ENCODE measurements at places on chromosomes 16 and 17.

- no peak for DNase-seq
Observed at GRCh38 chr16:59698346-59699020, 964.4 kb upstream of the GOT2 start.

DNA sequence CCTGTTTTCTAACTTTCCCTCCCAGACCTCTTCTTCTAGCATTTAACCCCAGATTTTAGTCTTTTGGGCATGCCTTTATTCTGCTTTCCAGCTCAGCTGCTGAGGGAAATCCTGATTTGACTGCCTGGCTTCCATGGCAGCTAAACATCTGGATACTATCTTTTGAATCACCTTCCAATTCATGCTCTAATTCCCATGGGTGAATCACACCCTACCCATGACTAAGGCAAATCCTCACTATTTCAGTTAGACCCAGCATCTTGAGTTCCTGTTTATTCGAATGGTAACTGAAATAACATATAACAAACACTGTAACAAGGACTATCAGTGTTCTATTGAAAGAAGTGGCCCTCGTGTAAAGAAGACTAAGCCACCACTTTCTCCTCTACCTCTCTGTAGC lies 29.8 kb downstream of the CA10 start:
- DNase-seq: no peak

DNA sequence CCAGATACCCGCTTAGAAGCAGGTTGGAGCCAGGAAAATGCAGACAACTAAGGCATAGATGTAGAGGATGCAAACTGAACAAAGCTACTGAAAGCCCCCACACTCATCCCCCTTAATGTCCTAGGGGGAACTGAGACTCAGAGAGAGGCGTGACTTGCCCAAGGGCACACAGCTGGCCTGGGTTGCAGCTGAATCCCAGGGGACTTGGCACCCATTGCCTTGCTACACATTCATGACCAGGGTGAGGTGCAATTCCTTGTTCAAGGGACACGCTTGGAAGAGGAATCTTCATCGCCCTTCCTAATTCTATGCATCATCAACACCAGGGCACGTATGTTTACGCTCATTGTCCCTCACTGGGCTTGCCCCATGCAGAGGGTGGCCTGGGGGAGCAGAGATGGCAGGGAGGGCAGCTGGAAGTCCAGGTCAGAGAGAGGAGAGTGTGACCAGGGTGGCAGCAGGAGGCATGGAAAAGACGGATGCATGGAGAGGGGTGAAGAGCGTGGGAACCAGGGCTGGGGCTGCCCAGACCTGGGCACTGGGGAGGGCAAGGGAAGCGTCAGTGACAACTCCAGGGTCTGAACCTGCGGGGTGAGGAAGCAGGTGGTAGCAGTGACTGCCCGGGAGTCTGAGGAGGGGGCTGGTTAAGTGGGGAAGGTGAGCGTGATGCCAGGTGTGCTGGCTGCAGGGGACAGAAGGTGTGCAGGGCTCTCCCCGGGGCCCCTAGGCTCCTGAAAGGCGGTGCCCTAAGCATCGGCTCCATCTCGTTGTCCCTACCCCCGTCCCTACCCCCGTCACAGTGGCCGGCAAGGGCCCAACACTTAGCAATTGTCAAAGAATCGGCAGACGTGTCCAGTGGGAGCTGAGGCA lies 267.1 kb upstream of the TNRC6C start:
- DNase-seq: no peak

DNA sequence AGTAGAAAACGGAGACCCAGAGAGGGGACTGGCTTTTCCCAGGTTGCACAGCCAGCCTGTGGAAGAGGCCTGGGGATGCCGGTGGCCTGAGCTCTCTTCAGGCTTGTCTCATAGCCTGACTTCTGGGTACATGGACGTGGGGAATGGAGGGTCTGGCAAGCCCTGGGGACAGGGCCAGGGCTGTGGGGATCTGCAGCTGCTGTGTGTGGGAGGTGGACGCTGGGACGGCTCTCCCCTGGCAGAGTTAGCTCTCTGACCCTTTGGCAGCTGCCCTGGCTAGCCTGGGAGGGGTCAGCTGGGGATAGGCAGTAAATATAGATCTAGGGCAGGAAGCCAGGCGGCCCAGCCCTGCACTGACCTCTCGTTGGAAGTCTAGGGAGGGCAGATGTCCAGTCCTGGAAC lies 20.5 kb downstream of the SLC4A1 start:
- no peak for DNase-seq

DNA sequence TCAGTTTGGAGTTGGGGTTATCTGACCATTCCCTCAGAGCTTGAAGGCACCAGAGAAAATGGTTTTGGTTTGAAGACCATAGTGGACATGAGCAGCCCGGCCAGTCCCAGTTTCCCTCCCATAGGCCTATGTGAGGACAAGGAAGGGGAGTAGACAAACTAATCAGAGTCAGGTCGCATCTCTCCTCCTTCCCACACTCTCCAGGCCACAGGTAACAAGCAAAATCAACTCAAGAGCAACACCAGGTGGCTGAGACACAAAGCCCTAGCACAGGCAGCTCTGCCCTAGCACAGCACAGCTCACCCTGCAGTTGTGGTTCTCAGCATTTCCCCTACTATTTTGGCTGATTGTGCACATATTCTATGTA lies 7.2 kb downstream of the SUPT4H1 start:
- DNase-seq: no peak

DNA sequence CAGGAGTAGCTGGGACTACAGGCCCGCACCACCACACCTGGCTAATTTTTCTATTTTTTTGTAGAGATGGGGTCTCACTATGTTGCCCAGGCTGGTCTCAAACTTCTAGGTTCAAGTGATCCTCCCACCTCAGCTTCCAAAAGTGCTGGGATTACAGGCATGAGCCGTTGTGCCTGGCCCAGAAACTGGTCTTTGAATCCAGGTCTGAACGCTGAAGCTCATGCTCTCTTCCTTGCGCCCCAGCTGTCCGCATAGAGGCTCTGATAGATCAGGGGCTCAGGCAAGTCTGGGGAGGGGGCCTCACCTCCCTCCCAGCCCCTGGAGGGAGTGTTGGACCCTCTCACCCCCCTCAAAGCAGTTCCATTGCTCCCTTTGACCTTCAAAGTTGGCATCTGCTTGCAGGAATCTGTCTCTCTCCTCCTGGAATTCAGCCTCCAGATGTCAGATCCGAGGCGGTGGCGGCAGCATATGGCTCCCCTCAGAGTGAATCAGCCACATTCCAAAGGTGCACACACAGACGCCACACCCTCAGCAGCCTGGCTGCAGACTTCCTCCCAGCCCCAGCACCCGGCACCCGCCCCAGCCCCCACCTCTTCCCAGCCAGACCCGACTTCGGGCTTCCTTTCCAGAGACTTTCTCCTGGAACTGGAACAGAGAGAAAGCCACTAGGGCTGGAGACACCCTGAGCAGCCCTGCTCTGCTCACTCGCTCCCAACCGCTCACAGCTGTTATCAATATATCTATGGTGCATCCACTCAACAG lies 16.9 kb upstream of the GLIS2 start:
- no peak for DNase-seq

- no peak for DNase-seq
Observed at GRCh38 chr17:78259192-78259554, 27.7 kb downstream of the TMEM235 start.

GRCh38 chr16:68902003-68902968 lies 59.0 kb downstream of the TANGO6 start:
- DNase-seq: peak; percentile 42

DNA sequence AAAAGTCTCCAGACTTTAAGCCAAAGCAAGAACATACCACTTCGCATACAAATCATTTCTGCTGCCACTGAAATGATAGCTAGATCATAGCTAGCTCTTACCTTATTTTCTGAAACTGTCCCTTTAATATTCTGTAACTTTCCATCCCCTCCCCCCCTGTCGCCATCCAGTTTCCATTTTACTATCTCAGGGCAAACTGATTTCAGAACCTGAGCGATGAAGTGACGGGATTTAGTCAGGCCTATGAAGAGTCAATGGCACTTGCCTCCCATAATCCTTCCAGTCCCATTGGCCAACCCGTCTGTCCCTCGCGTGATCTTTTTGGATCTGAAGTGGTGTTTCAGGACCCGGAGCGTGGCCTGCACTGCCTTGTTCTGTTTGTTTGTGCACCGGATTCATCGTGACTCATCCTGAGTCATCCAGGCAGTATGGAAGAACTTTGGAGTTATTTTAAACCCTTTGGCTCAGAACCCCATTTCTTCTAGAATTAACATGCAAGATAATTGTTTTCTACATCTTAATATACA lies 199.8 kb upstream of the CHMP6 start:
- no peak for DNase-seq

DNA sequence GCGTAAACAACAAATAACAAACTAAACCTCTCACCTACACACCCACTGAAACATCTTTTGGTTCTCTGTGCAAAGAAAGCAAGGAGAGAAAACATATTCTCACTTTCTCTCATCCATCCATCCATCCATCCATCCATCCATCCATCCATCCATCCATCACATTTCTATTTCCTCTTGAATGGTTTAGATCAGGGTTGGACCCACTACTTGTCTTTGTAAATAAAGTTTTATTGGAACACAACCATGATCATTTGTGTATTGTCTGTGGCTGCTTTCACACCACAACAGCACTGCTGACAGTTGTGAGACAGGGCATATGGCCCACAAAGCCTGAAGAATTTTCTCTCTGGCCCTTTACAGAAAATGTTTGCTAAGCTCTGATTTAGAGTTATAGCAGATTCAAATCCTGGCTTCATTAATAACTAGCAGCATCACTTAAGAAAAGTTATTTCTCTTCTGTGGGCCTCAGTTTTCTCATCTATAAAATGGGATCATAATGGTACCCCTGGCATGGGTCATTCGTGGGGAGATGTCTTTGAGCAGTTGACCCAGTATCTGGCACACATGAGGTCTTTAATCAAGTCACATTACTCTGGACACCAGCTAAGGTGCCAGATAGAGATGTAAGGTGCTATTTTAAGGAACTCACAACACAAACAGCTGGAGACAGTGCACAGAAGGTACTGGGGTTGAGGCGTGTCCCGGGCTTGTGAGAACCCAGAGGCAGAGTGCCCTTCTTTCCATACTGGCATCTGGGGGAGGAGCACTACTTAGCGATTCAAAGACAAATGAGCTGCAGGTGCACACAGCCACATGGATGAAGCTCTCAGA lies 146.3 kb downstream of the CMIP start:
- no peak for DNase-seq

DNA sequence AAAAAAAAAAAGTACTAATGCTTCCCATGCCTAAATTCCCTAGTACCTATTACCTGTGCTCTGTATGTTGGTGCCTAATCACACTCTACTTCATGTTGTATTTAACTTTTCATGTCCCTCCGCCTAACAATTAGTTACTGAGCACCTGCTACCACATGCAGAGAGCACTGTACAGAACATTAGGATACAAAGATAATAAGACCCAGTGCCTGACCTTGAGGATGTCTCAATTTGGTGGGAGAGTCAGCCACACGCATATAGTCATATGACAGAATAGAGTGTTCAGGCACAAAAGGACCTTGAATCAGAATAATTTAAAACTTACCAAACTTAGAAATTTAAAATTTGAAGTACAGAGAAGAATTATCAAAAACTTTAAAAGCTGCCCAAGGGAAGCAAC lies 42.1 kb downstream of the USP31 start:
- no peak for DNase-seq

DNA sequence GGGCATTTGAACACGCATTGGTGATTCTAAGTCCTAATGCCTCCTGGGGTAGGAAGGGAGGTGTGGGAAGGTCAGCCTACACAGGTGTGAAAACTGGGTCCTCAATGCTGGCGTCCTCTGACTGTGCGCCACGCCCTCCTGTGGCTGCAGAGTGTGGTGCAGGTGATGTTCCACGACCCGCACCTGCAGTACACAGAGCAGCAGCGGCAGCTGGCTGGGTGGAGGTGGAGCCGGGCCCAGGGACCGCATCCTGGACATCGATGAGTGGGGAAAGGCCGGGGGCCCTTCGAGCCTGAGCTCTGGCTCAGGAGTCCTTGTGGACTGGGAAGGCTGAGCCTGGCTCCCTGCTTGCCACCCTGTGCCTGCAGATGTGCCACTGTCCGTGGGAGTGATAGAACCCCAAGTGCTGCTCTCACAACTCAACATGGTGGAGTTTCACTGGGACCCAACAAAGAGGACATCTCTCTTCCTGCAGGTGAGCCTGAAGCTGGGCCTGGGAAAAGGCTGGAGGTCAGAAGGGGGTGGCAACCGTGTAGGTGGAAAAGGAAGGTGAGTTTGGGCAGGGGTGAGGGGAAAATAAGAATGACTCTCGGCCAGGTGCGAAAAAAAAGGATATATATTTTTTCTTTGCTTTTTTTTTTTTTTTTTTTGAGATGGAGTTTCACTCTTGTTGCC lies 14.0 kb upstream of the STAC2 start:
- peak; percentile 8 for DNase-seq

DNA sequence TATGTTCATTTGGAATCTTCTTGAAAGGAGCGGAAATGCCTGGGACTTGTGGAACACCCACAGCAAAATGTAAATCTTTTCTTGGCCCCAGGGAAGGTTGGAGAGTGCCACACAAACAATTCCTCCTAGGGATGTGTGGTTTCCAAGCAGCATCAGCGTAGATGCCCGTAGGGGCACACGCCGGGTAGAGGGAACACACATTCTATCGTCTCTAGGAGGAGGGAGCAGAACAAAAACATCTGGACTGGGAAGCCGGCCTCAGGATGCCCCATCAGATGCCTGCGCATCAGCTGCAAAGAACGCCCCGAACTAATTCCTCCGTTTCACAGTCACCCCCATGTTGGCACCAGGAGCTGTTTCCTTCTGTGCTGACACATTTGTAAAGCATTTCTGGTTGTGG lies 357.9 kb upstream of the ZFHX3 start:
- no peak for DNase-seq

DNA sequence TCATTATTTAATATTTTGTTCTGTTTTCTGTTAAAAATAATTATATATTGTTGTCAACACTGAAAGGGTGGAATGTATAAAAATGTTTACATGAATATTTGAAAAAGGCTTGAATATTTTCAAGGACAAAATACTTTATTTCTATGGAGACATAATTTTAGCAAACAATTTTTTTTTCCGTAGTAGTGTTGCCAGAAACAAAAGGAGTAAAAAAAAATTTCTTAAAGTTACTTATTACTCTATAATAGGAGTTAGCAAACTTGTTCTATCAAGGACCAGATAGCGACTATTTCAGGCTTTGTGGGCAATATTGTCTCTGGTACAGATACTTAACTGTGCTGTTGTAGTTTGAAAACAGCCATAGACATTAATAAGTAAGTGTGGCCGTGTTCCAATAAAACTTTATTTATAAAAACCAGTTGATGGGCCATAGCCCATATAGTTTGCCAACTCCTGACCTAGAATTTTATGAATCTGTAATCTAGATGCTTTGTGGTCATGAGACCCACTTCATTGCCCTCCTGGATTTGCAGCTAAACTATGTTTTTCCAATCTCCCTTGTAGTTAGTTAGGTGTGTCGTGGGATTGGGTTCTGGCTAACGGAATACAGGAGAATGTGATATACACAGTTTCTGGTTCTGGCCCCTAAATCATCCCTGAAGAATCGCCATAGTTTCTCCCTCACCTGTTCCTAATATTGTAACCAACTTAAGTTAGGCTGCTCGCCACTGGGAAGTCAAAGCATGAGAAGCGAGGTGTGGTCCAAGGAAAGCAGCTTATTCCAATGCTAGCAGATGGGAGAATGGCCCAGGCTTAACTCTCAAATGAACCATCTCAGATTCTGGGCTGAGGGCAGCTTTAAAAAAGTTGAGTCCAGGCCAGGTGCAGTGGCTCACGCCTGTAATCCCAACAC lies 153.6 kb downstream of the ABCA8 start:
- no peak for DNase-seq
